D721Med (cell line): ENCODE measurements at places on chromosomes 16 and 17.
A peak's percentile ranks its signal among the peaks of the same experiment; 100 is the strongest.

- no peak for DNase-seq
Measured at GRCh38 chr16:83907631-83908250, 8.8 kb downstream of the MLYCD start.

GRCh38 chr16:4402439-4403132, 13.8 kb downstream of the CORO7 start:
- peak; percentile 99 for DNase-seq

DNA sequence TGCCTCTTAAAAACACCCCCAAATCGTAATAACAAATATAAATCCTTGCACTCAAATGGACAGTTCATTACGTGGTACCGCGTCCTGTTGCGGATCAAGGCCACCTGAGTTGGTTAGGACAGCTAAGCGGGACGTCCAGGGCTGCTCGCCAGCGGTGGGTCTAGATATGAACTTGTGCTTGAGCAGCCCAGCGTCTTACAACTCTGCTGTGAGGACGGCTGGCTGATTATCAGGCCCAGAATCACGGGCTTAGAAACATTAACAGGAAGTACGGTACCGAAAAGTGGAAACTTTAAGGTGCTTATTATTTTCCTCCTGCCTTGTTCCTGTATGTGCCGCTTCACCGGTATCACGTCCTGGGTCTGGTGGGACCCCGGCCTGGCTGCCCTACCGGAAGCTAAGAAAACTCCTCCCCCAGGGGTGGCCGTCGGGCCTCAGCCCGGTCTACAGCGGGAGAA, 832 bp upstream of the SRRM2 start:
- DNase-seq = peak; percentile 81

GRCh38 chr16:88911136-88911945, 44.9 kb upstream of the PABPN1L start:
- DNase-seq = no peak

- DNase-seq = no peak
Measured at GRCh38 chr16:10995565-10995964, 51.2 kb downstream of the CLEC16A start.

DNA sequence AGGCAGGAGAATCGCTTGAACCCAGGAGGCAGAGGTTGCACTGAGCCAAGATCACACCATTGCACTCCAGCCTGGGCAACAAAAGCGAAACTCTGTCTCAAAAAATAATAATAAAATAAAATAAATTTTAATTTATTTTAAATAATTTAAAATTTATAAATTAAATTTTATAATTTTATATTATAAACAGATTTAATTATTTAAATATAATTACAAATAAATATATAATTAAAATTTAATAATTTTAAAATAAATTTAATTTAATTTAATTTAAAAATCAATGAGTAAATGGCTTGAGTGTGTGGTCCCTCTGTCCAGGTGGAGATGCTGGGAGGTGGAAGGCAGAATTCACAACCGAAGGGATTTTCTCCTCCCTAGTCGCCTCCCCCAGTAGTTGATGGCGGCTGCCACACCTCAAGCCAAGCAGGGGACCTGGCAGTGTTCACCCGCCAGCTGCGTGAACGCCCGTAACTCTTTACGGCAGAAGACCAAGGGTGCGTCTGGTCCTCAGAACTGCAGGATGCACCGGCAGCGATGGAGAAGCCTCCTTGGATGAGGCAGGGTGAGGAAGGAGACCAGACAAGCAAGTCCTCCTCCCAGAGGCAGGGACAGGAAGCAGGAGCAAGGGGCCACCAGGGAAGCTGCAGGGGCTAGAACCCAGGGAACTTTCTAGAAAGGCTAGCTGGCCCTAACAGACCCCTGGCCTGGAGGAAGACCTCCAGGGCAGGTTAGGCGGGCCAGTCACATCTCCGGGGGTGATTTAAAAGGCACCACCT, 22.9 kb upstream of the KRT17 start:
- DNase-seq = no peak

DNA sequence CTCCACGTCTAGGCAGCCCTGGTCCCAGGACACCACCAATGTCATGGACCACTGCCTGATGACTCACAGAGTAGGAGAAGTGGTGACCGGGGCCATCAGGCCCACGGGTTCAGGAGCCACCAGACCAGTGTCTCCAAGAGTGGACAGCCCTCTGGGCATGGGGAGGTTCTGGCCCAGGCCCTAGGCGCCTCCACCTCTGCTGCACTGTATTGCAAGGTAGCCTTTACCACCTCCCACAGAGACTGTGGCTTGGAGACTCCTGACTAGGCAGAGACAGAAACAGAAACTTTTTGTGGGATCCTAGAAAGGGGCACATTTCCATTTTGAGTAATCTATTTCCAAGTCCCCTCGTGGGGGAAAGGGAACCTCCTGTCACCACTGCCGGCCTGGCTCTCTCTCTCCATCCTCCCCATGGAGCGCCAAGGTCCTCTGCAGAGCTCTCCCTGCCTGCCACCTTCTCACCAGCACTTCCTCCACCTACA, 2.9 kb downstream of the CDIP1 start:
- no peak for DNase-seq

GRCh38 chr17:75524269-75524969, 1.1 kb upstream of the LLGL2 start:
- DNase-seq = no peak

DNA sequence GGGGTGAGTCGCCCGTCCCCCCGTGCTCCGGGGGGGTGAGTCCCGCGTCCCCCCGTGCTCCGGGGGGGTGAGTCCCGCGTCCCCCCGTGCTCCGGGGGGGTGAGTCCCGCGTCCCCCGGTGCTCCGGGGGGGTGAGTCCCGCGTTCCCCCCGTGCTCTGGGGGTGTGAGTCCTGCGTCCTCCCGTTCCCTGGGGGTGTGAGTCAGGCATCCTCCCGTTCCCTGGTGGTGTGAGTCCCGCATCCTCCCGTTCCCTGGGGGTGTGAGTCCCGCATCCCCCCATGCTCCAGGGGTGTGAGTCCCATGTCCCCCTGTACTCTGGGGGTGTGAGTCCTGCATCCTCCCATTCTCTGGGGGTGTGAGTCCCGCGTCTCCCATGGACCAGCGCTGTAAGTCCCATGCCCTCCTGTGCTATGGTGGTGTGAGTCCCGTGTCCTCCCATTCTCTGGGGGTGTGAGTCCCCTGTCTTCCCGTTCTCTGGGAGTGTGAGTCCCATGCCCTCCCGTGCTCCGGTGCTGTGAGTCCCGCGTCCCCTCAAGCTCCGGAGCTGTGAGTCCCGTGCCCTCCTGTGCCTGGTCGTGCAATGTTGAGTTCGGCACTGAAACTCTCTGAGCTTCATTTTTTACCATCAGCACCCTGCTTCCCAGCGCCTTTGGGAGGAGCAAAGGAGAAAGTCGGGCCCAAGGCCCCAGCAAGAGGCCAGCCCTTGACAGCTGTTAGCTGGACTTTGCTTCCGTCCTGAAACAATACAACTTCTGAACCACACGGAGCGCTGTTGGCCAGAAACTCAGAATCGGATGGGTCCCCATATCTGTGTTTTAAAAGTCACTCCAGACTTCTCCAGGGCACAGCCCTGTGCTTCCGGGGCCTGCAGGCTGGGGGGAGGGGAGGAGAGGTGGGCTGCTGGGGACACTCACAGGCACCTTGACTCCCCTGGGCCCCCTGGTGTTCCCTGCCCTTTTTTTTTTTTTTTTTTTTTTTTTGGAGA, 11.5 kb upstream of the ZC3H18 start:
- no peak for DNase-seq

- no peak for DNase-seq
Measured at GRCh38 chr16:77383606-77384187, 51.1 kb downstream of the ADAMTS18 start.

DNA sequence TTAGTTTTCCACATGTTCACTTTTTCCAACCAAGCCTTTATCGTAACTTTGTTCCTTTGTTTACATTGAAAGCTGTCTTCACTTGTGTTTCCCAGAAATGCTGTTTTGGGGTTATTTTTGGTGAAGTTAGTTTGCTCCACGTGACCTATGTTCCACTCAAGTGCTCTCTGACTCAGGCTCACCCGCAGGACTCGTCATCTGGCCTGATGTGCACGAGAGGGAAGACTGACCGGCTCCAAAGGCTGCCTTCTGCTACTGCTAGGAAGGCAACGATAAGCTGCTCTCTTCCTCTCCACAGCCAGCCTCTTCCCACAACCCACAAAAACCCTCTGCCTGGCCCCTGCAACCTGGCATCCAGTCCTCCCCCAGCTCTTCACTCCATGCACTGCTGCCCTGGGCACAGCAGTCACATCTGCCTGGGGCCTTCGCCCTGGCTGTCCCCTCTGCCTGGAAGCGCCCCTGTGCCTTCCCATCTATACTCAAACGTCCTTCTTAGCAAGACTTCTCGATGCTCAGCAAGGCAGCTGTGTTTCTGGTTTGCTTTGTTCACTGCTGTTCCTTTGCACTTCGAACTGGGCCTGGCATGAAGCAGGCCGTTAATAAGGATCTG, 28.0 kb downstream of the ZCCHC14 start:
- no peak for DNase-seq

DNA sequence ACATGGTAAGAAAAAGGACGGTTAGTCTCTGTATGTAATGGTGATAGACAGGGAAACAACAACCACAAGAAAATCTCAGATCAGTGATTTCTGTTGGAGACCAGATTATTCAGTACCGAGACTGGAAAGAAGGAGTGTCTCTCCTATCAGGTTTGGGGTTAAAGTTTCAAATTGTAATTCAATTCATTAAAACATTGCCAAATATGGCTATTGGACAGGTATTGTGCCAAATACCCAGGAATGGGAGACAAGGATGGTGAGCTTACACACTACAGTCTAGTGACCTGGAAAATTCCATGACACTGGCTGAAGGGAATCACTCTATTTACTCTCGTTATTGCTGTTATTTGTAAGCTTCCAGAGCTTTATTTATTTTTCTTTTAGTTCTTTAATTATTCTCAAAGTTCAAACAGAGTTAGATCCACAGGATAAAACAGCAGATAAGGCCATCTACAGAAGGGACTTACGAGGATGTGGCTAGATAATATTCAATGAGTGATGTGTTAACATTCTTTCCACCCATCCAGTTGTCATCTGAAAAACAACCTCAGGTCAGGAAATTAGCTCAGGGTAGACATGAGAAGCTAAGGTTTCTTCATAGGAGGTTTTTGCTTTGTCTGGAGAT, 25.1 kb upstream of the MMD start:
- DNase-seq = no peak

DNA sequence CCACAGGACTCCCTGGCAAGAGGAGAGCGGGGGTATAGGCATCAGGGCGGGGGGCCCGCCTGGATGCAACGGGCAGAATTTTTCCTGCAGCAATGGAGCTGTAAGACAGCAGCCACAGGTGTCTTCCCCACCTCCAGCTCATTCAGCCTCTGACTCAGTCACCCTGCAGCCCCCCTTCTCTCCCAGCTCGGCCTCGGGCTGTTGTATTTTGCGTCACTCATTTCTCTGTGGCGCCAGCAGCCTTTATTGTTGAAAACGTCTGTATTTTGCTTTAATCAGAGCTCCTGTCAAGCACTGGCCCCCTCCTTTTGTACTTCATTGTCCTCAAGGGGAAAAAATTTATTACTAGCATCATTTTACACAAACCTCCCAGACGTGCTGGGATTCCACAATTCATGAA, 117.7 kb downstream of the WSCD1 start:
- DNase-seq = no peak

- DNase-seq = peak; percentile 90
Measured at GRCh38 chr17:78214016-78214705, at the start of gene BIRC5. Gene BIRC5 (plus strand): TSS chr17:78214253. CDS start chr17:78214317, 64 bp downstream.

DNA sequence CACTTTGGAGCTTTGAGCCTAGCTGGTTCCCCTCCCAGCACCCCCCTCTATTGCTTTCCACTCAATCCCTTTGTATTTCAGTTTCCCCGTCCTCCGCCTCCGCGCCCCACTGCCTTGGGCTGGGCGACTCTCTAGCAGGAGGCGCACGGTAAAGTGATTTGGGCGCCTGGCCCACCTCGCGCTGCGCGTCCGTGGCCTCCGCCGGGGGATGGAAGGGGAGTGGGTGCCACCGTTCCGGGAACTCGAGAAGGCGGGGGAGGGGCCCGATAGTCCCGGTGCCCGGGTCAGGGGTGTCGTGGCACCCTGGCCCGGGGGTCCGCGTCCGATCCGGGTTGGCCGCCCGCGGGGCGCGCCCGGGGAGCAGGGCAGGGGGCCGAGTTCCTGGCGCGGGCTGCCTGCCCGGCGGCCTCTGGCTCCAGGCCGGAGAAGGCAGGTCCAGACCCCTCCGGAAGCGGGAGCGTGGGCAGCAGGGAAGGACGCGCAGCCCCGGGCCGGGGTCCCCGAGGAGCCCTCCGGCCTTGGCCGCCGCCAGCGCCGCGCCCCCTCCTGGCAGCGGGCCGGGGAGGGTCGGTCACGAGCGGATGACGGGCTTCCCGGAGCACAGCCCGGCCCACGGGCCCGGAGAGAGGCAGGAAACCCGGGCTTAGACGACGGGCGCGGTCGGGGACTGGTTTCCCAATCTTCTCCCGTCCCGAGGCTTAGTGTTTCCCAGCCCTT, 15.8 kb downstream of the MEOX1 start:
- no peak for DNase-seq

GRCh38 chr17:34364751-34365150, 1.7 kb upstream of the CCL1 start:
- no peak for DNase-seq

GRCh38 chr16:69386596-69386995, 789 bp upstream of the TERF2 start:
- DNase-seq = no peak

- DNase-seq = no peak
Measured at GRCh38 chr16:67708368-67708771, 10.7 kb downstream of the GFOD2 start.

DNA sequence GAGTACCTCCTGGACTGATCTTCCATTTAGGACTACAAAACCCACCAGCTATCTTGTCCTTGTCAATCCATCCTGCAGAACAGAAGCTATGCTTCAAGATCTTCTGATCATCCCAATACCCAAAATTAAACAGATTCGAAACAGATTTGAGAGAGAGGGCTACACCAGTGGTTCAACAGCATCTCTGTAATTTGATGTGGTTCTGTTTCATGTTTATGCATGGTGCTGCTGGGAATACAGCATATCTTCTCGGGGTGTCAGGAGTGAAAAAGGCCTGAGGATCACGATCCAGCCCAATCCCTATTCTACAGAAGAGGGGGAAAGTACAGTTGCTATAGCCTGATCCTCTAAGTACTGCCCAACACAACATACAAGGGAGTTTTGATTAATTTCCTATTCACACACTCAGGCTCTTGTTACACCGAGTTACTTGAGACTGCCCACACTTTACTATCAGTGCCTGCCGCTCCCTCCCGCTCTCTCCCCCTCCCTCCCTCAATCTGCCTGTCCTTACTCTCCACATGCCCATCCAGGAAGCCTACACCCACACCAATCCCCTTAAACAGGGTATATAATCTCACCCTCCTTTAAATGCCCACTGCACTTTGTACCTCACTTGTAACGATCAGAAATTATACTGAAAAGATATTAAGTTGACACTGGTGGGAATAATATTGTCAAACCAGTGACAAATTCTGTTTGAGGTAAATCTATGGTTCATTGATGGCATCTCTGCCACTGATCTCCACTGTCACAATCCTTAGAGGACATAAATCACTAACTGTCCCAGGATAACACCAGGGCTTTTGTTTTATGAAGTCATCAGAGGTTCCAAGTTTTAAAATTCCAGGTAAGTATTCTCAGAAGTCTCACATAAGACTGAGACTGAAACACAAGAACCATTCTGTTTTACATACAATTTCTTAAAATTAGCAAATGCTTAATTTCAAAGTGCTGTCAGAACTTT, 89.3 kb upstream of the PLEKHM1 start:
- DNase-seq = no peak

GRCh38 chr16:85123891-85124635, 11.8 kb upstream of the CIBAR2 start:
- DNase-seq = no peak
